ENCODE measurements at places on chromosomes 1 and 21. TPM values are rescaled to one million over a fixed set of nuclear protein-coding genes. Genes with fewer than 3 reads are reported as not detected.

The TTC22 gene
- not detected for total RNA-seq

The CD1B gene
- total RNA-seq: not detected

The CLCA4 gene
- total RNA-seq: not detected

The HJV gene
- total RNA-seq: not detected

The MYOG gene
- total RNA-seq: not detected

The DTL gene
- 20.4 TPM for total RNA-seq

The SLAMF9 gene
- 0.41 TPM for total RNA-seq

The CDA gene
- total RNA-seq: 43.7 TPM

The TMEM82 gene
- total RNA-seq: not detected

The E2F2 gene
- 2.4 TPM for total RNA-seq

The TRIM67 gene
- total RNA-seq: 0.17 TPM

The EXTL2 gene
- total RNA-seq: 6.6 TPM

The TOR1AIP1 gene
- 27.5 TPM for total RNA-seq

The CLEC20A gene
- total RNA-seq: not detected

The DDX20 gene
- total RNA-seq: 8.9 TPM

The PHACTR4 gene
- total RNA-seq: 24.3 TPM

The TBX15 gene
- total RNA-seq: not detected

The OR10K2 gene
- total RNA-seq: not detected

The PINK1 gene
- total RNA-seq: 33.2 TPM

The STIL gene
- 8.6 TPM for total RNA-seq

The L1TD1 gene
- not detected for total RNA-seq

The TMEM200B gene
- total RNA-seq: 0.10 TPM

The RAB7B gene
- 1.1 TPM for total RNA-seq

The TP53BP2 gene
- 29.4 TPM for total RNA-seq

The ANGPTL3 gene
- total RNA-seq: not detected

The GIPC2 gene
- 0.05 TPM for total RNA-seq

The HEYL gene
- 3.1 TPM for total RNA-seq

The EXO5 gene
- 3.7 TPM for total RNA-seq

The SMCP gene
- total RNA-seq: not detected

The PTPRC gene
- total RNA-seq: not detected

The CSF3R gene
- not detected for total RNA-seq

The HRNR gene
- total RNA-seq: 0.01 TPM

The LCE2A gene
- total RNA-seq: not detected

The RCAN3 gene
- 13.8 TPM for total RNA-seq

The RHBDL2 gene
- 1.9 TPM for total RNA-seq

The C1orf94 gene
- 0.06 TPM for total RNA-seq

The MRPL39 gene
- total RNA-seq: 35.9 TPM

The FAAH gene
- 1.1 TPM for total RNA-seq

The CYP2J2 gene
- total RNA-seq: not detected

The CASQ2 gene
- total RNA-seq: not detected

The RNU1-1 gene
- total RNA-seq: not detected

The HES5 gene
- total RNA-seq: not detected

The RHOU gene
- 18.4 TPM for total RNA-seq

The MX2 gene
- 0.03 TPM for total RNA-seq

The ARTN gene
- total RNA-seq: 0.33 TPM

The GRHL3 gene
- 0.76 TPM for total RNA-seq

The S100A7 gene
- not detected for total RNA-seq

The CYP4B1 gene
- 0.24 TPM for total RNA-seq

The SIM2 gene
- 6.1 TPM for total RNA-seq

The TNFSF18 gene
- not detected for total RNA-seq

The C1orf226 gene
- total RNA-seq: 0.84 TPM

All from A549 treated with AZD2906 at 1 μM for 4 hours (cell line).